ENCODE measurements at places on chromosomes 6 and 20.
A peak's percentile ranks its signal among the peaks of the same experiment; 100 is the strongest.

GRCh38 chr6:28446818-28447511 is 3.7 kb upstream of the ZSCAN23 start:
- DNase-seq: no peak

GRCh38 chr6:33082702-33083101 is 6.9 kb downstream of the HLA-DPB1 start:
- DNase-seq: peak; percentile 68

DNA sequence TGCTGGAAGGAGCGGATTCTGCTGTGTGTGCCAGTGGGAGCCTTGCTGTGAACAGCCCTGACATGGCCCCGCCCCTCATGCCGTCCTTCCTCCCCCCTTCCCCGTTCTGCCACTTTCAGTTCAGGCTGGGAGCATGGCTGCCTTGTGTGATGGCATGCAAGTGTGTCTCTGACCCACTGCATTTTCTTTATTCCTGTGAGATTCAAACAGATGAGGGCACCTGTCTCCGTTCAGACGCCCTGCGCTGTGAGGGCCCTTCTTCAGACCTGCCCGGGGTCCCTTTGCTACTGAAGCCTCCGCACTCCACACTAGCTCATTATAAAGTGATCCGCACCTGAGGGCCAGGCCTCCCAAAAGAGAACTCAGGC is 88.3 kb downstream of the TAF4 start:
- DNase-seq: no peak

DNA sequence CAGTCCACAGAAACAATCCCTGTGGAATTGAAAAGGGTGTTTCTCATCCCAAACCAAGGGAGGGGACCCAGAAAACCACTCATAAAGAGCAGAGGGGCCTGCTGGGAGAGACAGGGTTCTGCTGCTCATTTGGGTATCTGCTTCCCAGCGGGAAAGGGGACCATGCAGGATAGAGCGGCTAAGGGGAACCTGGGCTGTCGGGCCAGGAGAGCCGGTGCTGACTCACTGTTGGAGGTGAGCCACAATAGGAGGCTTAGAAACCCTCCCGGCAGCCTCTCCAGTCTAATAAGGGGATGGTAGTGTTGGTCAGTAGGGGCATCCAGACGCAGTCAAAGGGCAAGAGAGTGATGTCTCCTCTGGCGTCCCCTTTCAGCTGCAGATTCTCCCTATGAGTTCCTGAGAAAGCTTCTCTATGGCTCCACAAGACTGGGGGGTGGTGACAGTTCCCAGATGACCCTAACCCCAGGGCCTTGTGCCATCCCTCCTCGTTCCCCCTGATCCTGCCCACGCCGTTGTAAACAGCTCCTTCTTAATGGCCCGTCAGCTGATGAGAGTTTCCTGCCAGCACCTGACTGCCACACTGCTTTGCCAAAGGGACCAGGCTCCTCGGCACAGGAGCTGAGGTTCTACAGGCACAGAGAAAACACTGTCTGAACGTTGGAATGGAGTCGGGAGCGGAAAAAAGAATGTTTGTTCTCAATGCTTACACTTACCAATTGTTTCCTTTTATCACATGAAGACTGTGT is 646.1 kb upstream of the DEFB115 start:
- DNase-seq: no peak

DNA sequence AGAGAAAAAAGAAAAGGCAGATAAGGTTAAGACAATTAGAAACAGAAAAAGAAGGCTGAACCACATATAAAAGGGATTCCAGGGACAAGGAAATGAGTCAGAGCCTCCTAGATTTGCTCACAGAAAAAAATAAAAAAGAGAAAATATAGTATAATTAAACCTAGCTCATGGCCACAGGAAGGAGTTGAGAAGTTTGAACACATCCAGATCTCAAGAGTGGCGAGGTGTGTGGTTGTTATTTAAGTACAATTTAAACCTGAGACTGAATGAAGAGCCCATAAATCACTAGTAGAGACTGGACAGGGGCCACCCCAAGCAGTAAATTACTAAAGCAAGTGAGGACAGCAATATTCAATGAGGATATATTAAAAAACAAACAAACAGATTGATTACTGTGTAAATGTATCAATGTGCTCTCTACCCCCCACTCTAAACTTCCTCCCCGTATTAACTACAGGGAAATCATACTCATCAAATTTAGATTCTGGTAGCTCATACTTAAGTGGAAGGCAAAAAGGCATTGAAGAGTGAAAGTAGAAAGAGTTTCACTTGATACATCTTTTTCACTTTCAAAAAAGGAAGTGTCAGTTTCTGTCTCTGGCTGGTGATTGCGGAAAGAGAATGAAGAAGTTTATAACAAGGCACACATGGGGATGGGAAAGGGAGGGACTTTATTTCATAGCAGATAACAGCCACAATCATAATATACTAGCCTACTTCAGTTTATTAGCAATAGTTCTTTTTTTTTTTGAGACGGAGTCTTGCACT is 49.3 kb upstream of the SCAF8 start:
- DNase-seq: peak; percentile 15

- no peak for DNase-seq
Measured at GRCh38 chr20:18635380-18635779, 47.5 kb downstream of the DTD1 start.

GRCh38 chr20:45115829-45116228 is 855 bp upstream of the WFDC5 start:
- no peak for DNase-seq

DNA sequence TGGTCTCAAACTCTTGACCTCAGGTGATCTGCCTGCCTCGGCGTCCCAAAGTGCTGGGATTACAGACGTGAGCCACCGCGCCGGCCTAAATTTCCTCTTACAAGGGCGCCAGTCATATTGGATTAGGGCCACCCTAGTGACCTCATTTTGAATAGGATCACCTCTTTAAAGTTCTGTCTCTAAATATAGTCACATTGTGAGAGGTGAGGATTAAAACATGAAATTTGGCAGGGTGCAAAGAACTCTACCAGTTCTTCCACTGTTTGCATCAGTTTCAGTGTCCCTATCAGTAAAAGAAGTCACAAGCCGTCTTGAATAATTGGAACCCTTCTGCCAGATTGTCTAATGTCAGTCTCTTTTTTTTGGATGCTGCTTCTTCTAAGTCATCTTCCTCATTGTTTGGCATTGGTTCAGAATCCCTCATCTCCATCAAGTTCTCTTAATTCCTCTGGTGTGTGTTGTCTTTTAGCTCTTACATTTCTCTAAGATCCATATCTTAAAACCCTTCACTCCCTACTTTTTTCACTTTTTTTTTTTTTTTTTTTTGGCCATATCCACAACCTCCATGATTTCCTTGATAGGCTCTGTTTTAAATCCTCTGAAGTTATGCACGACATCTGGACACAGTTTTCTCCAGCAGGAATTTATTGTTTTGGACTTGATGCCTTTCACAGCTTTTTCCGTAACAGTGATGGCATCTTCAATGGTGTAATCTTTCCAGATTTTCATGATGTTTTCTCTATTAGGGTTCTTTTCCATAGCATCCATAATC is 56.8 kb downstream of the NCOA3 start:
- DNase-seq: no peak

DNA sequence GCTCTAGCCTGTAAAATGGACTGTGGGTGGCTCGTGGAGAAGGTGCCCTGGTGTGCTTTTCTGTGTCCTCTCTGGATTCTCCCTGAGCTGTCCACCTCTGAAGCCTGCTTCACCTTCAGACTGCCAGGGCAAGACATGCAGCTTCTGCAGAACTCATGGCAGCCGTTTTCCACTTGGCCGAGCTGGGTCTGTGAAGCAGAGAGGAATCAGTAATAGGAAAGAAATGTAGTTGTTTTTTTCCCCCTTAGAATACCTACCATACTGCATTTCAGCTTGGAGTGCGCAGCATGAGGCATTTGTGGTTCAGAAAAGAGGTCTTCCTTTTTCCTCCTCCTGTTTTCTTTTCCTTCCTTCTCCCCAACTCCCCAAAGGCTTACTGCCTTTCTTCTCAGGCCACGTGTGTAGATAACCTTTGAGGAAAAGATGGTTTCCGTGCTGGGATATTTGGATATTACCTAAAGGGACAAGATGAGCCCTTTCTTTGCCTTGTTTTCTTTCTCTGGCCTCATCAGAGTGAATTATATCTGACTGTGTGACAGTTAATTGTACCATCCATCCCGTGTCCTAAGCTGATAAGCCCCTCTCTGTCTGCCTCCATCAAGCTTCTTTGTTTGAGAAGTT is 39.4 kb downstream of the RREB1 start:
- DNase-seq: peak; percentile 45

DNA sequence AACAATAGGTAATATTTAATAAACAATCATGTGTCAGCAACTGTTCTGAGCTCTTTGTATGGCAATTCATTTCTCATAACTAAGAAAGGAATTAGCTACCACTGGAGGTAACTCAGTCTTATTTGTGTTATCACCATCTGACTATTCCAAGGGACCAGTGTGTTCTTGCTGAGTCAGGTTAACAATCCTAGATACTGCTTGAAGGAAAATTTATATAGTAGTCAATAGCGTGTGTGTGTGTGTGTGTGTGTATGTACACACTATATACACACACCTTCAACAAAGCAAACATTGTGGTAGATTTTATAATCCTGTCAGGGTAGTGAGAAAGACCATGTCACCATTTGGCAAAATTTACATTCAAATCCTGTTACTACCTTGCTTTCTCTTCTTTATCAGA is 45.8 kb upstream of the SMIM8 start:
- DNase-seq: peak; percentile 44

GRCh38 chr6:25121186-25121585 is 158.0 kb upstream of the CARMIL1 start:
- no peak for DNase-seq

GRCh38 chr20:52305024-52305645 is 113.6 kb upstream of the ZFP64 start:
- no peak for DNase-seq

All from DMS53 (cell line).